ENCODE measurements at places on chromosomes 12 and 14.
A peak's percentile ranks its signal among the peaks of the same experiment; 100 is the strongest.

DNA sequence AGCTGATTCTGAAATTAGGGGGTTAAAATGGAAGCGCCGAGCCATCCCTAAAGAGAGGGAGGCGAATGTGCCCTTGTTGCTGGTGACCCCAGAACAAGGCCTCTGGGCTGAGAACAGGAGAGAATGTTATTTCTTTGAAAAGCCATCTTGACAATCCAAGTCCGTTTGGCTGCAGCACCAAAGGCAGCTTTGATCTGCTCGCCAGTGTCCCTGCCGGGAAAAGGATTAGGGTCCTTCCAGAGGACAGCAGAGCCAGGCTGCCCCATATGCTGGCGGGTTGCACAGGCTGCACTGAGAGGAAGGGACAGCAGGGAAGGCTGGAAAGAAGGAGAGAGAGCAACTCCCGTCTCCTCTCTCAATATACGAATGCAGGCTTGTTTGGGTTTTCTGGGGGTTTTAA, 141.7 kb downstream of the TMEM132C start:
- DNase-seq = peak; percentile 87

- no peak for DNase-seq
Observed at GRCh38 chr12:11773889-11774677, 124.6 kb downstream of the ETV6 start.

DNA sequence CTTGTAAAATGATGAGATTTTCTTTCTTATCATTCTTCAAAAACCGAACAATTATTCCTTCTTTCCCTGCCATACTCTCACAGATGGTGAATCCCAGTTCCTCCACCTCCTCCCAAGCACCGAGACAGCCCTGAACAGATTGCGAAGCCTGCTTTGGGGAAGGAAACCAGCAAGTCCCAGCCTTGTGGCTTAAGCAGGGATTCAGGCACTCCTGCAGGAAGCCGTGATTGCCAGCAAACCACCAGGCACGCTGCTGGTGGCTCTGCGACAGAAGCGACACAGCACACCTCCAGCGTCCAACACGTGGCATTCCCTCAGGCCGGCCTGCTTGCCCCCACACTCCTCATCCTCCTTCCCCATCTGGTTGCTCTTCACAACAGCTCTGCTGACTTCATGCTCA, 237.7 kb downstream of the GXYLT1 start:
- no peak for DNase-seq

DNA sequence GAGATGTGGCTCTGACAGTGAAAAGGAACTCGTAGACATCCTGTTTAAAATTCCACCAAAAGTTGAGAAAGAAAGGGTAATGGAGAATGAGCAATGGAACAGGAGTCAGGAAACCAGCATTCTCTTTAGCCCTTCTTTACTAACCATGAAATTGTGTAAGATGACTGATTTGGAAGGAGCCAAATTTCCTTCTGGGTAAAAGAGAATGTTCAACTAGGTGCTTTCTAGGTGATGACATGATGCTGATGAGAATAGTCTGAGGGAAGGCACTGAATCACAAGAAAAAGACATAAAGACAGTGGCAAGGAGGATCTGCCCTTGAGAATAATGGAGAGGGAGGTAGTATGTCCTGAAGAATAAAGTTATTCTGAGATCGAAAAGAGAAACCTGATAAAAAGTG, 2.2 kb downstream of the TSHR start:
- no peak for DNase-seq

GRCh38 chr14:35335388-35336092, 43.4 kb downstream of the PSMA6 start:
- no peak for DNase-seq

DNA sequence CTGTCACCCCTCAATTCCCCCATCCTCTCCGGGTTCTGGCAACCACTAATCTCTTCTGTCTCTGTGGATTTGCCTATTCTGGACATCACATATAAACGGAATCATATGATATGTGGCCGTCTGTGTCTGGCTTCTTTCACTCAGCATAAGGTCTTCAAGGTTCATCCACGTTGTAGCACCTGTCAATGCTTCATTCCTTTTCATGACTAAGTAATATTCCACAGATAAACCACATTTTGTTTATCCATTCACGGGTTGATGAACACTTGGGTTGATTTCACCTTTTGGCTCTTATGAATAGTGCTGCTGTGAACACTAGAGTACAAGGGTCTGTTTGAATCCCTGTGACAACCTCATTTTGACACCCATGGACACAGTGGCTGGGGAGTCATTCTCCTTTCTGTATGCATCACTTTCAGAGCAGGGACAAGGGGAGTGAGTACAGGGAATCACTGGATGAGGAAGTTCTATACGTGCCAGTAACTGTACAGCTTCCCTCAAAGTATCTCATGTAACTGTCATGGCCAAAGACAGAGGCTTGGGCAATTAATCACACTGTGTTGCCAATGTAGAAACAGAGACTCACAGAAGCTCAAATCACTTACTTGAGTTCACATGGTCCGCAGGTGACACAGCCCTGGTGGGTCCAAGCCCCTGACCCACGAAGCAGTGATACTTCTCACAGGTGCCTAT, 10.9 kb upstream of the TESC start:
- DNase-seq = no peak

- DNase-seq = no peak
Observed at GRCh38 chr12:120936197-120936596, 32.0 kb upstream of the SPPL3 start.

DNA sequence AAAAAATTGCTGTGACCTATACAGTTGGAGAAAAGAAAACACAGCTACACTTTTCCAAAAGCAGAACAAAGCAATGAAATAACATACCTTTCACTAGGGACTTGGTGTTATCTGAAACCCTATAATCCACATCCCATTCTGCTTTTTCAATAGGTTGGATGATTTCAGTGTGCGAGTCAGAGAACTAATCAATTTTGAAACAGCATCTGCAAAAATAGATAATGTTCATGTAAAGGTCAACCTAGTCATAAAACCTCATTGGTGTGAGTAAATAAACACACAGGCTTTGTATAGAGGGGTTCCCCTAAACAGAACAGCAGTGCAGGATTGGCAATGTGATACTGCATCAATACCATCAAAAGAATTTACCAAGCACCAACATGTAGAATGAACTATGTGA, 173.0 kb upstream of the G2E3 start:
- no peak for DNase-seq
